Metanephros (tissue), 2 donors: ENCODE measurements at places on chromosomes 6 and 20. TPM values are rescaled to one million over a fixed set of nuclear protein-coding genes. Genes with fewer than 3 reads are reported as not detected.

Gene FKBP5
- total RNA-seq = 11.0 TPM

Gene C6orf132
- total RNA-seq = 5.5 TPM

Gene C6orf89
- total RNA-seq = 34.2 TPM

Gene CCR6
- total RNA-seq = not detected

Gene SPAG4
- total RNA-seq = 2.9 TPM

Gene CARMIL1
- 40.8 TPM for total RNA-seq

Gene KCNK16
- not detected for total RNA-seq

Gene TMEM200A
- 22.4 TPM for total RNA-seq

Gene TFAP2D
- total RNA-seq = not detected

Gene CLIC5
- total RNA-seq = 67.4 TPM

Gene HLA-DMB
- 60.2 TPM for total RNA-seq

Gene LAMA2
- total RNA-seq = 90.8 TPM

Gene TGM3
- 0.70 TPM for total RNA-seq

Gene MEP1A
- total RNA-seq = not detected

Gene FAM162B
- total RNA-seq = 13.5 TPM

Gene HCK
- 11.8 TPM for total RNA-seq

Gene ABCF1
- 35.4 TPM for total RNA-seq

Gene CNKSR3
- 25.0 TPM for total RNA-seq

Gene MAK
- total RNA-seq = 0.53 TPM

Gene AIF1
- total RNA-seq = 18.7 TPM
